RPMI8226 (cell line): ENCODE measurements at places on chromosomes 2 and 18.

DNA sequence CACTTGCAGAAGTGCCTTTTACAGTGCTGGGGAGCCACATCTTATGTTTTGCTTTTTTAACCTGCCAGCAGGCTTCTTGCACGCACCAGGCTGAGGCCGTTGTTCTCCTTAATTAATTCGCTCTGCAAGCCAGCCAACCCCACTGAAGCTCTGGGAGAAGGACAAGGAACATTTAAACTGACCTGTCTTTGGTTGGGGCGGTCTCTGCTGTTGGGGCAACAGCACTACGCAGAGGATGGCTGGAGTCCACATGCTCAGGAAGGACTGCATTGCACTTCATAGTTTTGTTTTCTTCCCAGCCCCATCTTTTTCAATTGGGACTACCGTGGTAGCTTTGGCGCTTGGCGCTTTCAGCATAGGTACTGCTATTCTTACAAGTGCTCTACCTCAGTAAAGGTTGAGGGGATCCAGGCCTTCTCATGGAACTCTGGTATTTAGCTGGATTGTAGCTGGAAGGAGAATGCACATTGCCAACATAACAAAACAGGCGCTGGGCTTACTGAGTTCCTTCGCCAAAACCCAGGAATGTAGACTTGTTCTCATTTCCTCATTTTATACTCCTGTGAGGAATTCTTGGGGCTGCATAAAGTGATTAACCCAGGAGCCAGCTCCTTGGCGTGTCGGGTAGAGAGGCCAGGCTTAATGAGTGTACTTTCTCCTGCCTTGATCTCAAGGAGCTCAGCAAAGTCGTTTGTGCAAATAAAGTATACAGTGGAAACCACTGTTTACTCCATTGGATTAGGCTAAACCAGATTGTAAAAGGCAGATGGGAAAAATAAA lies 146.2 kb downstream of the PRKCE start:
- DNase-seq, result no peak

- DNase-seq, result no peak
Measured at GRCh38 chr2:8581234-8581561, 100.7 kb upstream of the ID2 start.

DNA sequence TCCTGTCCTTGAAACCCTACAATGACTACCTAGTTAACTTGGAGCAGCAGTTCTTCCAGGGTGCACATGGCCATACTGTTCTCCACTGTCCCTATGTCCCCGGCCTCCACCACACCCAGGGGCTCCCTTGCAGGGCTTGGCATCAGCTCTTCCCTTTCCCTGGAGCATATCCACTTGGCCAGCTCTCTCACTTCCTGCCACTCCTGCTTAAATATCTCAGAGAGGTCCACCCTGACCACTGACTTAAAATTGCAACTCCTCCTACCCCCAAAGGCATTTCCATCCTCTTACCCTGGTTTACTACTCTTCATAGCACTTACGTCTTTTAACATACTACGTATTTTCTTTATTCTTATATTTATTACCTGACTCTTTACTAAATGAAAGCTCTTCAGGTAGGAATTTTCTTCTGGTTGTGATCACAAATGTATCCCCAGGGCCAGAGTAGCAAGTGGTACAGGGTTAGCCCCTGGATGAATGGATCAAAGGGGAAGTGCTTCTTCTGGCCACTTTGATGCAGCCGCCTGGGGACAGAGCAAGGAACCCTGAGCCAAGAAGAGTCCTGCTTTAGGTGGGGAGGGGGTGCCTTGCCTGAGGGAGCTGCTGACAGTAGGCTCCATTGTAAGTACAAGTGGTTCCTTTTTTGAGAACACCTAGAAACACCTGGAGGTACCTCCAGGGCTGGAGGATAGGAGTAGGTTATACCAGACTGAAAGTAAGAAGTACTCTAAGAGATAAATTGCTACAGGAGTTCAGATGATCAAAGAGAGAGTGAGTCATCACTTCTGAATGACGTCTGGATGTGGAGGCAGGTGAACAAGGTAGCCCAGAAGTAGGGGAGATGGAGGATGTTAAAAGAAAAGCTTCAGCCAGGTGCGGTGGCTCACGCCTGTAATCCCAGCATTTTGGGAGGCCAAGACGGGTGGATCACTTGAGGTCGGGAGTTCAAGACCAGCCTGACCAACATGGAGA lies 82.2 kb downstream of the SOCS6 start:
- DNase-seq, result no peak

GRCh38 chr2:187118331-187119099 lies 269.5 kb upstream of the ZSWIM2 start:
- DNase-seq, result no peak

DNA sequence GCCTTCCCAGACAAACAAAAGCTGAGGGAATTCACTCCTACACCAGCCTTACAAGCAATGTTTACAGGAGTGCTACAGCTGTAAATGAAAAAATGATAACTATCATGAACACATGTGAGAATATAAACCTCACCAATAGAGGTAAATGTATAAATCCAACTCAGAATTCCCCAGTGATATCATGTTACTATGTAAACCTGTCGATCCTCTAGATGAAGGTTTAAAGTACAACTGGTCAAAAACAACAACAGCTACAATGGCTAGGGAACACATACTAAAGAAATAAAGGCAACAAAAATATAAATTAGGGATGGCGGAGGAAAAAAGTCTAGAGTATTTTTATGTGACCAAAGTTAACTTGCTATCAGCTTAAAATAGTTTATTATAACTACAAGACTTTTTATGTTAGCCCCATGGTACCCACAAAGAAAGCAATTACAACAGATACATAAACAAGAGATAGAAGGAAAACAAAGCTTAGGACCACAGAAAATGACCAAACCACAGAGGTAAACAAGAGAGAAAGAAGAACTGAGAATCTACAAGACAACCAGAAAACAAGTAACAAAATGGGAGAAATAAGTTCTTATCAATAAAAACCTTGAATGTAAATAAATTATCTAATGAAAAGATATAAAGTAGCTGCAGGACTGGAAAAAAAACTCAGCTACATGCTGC lies 8.3 kb downstream of the CERKL start:
- no peak for DNase-seq

- no peak for DNase-seq
Measured at GRCh38 chr2:169673921-169674320, 20.3 kb downstream of the CFAP210 start.

- no peak for DNase-seq
Measured at GRCh38 chr2:11023326-11024258, 111.9 kb downstream of the KCNF1 start.

DNA sequence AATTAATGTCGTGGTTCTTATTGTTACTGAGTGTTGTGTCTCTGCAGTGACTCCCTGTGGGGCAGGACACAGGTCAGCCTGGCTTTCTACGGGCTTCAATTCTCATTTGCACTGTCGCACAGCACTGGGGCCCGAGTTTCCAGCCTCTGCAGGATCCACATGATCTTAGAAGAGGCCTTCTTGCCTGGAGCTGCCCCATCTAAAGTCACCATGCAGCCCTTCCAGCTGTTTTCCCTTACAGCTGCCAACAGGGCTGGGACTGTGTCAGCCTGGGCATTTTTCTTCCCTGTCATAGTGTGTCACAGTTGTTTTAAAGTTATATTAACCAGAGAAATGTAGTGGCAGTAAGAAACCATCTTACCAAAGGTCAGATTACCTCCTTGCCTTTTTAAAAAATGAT lies 27.0 kb downstream of the FHL2 start:
- DNase-seq, result no peak

GRCh38 chr2:69816923-69817542 lies 12.4 kb upstream of the GMCL1 start:
- DNase-seq, result peak; percentile 86

GRCh38 chr2:9141091-9141667 lies 65.4 kb upstream of the ASAP2 start:
- no peak for DNase-seq

- no peak for DNase-seq
Measured at GRCh38 chr2:223959688-223960087, 2.4 kb downstream of the MRPL44 start.

DNA sequence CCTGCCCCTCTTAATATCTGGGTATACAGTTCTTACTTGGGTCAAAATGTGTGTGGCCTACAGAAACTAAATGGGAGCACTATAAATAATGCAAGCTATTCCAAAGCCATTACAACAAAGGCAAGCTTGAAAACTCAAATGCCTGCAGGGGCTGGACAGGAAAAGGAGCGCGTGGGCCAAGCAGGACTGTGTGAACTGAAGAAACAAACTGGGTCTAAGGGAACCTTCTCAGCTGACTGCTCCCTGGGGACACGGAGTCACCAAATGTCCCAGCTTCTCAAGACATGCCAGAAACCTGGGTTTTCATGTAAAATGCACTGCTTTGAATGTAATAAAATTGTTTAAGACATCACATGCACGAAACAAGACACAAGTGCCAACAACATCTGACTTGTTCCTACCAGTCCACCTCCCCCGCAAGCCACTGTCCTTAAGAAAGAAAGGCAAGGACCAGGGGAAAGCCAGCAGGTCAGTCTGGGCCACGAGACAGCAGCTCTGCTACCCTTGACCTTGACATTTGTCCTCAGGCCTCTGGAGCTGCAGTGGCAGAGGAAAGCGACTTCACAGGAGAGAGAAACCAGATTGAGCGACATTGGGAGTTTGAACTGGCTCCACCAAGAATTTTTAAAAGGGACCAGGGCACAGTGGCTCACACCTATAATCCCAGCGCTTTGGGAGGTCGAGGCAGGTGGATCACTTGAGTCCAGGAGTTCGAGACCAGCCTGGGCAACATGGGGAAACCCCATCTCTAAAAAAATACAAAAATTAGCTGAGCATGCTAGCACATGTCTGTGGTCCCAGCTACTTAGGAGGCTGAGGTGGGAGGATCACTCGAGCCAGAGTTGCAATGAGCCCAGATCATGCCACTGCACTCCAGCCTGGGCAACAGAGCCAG lies 89.7 kb upstream of the SH3BP4 start:
- DNase-seq, result no peak

GRCh38 chr2:152566728-152567069 lies 150.6 kb downstream of the PRPF40A start:
- no peak for DNase-seq

GRCh38 chr2:181627545-181627944 lies 29.4 kb downstream of the CERKL start:
- no peak for DNase-seq

DNA sequence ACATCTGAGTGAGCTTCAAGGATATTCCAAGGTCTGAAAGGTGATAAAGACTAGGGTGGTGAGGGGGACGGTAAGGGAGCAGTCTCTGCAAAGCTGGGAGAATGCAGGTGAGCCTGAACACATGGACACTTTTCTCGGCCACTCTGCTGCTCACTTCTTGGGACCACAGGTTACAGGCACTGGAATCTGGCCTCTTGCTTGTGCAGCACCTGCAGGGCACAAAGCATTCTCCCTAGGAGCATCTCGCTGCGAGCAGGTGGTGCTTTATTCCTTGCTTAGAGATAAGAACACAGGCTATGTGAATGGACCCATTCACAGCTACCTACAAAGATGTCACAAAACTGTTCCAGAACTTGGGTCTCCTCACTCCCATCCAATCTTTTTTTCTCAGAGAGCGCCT lies 153.2 kb downstream of the DDX1 start:
- no peak for DNase-seq

DNA sequence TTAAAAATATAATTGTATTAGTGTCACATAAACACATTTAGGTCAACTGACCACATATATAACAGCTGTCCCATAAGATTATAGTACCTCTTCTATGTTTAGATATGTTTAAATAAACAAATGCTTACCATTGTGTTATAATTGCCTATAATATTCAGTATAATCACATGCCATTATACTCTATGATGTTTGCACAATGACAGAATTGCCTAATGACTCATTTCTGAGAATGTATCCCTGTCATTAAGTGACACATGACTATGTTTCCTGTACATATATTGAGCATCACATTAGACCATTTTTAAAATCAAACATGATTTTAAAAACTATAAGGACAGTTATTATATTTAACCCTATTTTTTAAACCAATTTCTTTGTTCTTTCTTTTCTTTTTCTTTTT lies 89.8 kb downstream of the HS6ST1 start:
- DNase-seq, result no peak

DNA sequence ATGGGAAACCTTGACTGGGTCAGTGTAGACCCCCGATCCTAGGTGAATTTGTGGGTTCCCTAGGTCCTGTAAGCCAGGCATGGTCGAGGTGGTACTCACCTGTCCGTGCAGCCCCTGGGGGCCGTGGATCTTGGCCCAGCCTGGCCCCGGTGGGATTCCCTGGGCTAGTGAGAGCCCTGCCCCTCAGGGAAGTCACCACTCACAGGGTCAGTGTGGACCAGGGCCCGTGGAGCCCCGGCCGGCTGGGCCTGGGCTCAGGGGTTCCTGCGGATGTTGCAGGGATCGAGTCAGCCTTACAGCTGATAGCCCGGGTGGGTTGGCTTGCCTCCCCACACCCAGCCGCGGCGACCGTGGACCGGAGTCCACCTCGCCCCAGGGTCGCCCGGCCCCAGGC lies 528 bp downstream of the ATG9A start:
- DNase-seq, result no peak

GRCh38 chr2:53490659-53491058 lies 276.9 kb upstream of the CHAC2 start:
- DNase-seq, result no peak

DNA sequence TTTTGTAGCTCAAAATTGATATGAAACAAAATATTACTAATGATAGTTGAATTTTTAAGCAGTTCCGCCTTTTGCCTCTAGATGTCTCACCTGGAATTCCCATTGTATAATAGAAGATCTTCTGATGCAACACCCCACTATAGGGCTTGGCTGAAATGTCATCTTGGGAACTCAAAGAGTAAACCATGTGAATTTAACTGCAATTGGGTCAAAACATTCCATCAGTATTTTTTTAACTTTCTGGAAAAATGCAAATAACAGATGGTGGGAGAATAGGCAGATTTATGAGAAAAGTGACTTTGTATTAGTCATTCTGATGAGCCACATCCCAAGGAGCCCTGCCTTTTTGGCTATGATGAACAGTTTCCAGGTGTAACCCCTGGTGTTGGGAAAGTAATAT lies 489.9 kb downstream of the NYAP2 start:
- DNase-seq, result peak; percentile 5

DNA sequence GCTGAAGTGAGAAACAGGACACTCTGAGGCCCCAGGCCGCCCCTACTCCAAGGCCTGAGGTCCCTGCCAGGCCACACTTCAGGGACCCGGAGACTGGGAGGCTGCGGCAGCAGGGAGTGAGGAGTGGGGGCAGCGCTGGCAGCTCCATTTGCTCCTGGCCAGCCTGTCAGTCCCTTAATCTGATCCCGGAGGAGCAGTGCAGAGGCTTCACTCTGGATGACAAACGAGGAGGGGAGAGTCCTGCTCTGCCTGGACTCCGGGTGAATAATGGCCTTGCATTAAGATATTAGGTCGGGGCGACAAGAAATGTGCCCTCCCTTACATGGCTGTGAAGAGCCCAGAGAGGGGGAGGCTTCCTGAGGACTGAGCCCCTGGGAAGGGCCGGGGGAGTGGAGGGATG lies 14.3 kb upstream of the PRSS56 start:
- DNase-seq, result no peak

GRCh38 chr18:32200766-32201165 lies 10.9 kb downstream of the MEP1B start:
- no peak for DNase-seq

- DNase-seq, result no peak
Measured at GRCh38 chr2:7891312-7891711, 790.5 kb upstream of the ID2 start.

- DNase-seq, result no peak
Measured at GRCh38 chr18:5287854-5288253, 7.7 kb downstream of the ZBTB14 start.
